ENCODE measurements at places on chromosomes 16 and 17.

GRCh38 chr16:1984347-1985225 lies 593 bp downstream of the GFER start:
- DNase-seq = no peak

- no peak for DNase-seq
These were observed 556.9 kb upstream of the CDH5 start for GRCh38 chr16:65809627-65810026.

DNA sequence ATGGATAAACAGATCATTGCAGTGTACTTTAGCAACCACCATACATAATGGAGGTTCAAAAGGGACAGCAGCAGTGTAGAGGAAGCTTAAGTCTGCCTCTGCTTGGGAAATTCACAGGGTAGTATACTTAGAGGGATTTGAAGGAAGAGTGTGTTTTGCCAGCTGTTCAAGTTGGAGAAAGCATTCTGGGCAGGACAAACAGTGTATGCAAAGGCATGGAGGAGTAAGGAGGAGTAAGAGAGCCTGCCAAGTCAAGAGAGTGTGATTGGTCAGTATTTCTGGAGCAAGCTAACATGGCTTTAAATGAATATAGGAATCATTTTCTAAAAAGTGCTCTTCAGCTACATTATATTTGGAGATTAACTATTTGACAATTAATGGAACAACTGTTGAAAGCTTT lies 22.9 kb upstream of the PHAF1 start:
- DNase-seq = no peak

DNA sequence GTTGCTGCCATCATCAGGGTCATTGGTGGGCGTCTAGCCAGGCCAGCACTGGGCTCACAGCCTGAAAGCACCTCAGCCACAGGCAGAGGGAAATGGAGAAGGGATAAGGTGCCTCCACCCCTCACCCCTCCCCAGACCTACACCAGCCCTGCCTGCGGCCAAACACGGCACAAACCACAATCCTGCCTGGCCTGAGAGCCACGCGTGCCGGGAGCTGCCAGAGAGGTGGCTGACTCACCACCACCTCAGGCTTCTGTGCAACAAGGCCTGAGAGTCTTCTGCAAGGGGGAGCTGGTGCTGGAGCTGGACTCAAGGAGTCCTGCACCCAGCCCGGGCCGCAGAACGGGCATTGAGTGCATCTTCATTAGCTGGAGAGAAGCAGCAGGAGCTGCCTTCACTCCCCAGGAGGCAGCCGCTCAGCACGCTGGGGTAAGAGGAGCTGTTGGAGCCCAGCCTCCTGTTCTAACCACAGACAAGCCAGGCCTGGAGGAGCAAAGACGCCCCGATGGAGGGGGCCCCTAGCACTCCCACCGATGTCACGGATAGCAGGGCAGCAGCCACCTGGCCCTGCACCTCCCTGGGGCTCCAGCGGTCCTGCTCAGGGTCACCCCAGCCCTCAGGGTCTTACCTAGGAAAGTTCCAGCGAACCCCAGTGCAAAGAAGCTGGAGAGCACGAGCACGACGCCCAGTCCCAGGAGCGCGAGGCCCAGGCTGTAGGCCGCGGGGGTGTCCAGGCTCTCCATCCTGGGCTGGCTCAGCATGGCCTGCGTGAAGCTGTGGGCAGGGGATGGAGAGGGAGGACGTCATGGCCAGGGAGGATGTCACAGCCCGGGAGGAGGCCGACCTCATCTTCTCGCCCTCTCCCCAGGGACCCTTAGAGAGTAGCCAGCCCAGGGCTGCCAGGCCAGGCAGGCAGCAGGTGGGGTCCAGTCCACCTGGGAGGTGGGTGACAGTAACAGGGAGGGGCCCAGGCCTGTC lies 16.0 kb upstream of the RASD1 start:
- DNase-seq = no peak

- DNase-seq = no peak
These were observed 82.3 kb downstream of the RTN4RL1 start for GRCh38 chr17:1942666-1943435.

GRCh38 chr16:67378642-67379041 lies 14.7 kb downstream of the TPPP3 start:
- DNase-seq = no peak

GRCh38 chr17:38352245-38353085 lies 821 bp downstream of the SOCS7 start:
- no peak for DNase-seq

Data from GM12892 (cell line).